NCI-H524 treated with DMSO at 0.1 percent for 48 hours (cell line): ENCODE measurements at places on chromosomes 1 and 21.

DNA sequence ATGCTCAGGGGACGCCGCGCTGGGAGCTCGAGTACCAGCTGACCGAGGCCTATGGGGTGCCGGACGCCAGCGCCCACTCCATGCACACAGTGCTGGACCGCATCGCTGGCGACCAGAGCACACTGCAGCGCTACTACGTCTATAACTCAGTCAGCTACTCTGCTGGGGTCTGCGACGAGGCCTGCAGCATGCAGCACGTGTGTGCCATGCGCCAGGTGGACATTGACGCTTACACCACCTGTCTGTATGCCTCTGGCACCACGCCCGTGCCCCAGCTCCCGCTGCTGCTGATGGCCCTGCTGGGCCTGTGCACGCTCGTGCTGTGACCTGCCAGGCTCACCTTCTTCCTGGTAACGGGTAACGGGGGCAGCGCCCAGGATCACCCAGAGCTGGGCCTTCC is 1.3 kb upstream of the XKR8 start:
- no peak for DNase-seq

GRCh38 chr1:153816283-153816889 is 41.2 kb downstream of the SLC27A3 start:
- DNase-seq = no peak

- no peak for DNase-seq
Measured at GRCh38 chr1:27689423-27690173, 17.6 kb upstream of the IFI6 start.

GRCh38 chr1:233406339-233406960 is 78.9 kb downstream of the MAP3K21 start:
- no peak for DNase-seq

- no peak for DNase-seq
Measured at GRCh38 chr1:21121764-21122471, 54.8 kb downstream of the EIF4G3 start.

- no peak for DNase-seq
Measured at GRCh38 chr1:116425987-116426386, 52.9 kb downstream of the ATP1A1 start.

DNA sequence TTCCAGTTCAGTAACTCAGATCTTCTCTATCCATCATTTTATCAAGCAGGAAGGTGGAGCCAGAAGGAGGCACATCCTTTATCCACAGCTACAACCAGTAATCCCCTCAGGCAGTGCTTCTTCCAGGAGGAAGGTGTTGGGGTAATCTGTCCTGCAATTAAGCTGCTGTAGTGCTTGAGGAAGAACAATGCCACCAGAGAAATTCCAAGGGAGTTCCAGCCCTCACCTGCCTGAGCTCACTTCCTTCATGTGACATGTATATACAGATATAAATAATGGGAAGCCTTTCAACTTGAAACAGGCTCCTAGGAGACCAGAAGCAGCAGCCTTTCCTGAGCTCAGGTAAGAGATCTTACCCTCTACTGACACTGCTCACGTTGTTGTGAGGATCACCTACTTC is 2.2 kb upstream of the IL20 start:
- no peak for DNase-seq

DNA sequence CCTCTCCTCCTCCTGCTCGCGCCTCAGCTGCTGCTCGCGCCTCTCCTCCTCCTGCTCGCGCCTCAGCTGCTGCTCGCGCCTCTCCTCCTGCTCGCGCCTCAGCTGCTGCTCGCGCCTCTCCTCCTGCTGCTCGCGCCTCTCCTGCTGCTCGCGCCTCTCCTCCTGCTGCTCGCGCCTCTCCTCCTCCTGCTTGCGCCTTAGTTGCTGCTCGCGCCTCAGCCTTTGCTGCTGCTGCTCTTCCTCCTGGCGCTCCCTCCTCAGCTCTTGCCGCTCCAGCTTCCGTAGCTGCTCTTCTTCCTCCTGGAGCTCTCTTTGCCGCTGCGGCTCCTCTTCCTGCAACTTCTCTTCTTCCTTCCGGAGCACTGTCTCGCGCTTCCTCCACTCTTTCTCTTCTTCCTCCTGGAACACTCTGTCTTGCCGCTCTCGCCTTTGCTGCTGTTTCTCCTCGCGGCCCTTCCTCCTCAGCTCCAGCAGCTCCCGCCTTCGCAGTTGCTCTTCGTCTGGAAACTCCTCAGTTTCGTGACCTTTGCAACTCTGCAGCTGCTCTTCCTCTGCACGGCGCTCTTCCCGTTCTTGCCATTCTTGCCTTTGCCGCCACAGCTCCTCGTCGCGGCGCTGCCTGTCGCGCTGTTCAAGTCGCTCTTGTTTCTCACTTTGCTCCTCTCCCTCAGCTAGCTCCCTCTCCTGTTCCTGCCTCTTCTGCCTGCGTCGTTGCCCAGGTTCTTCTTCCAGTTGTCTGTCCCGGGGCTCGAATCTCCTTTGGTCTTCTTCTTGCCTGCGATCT is 3.0 kb downstream of the TCHH start:
- DNase-seq = no peak

- no peak for DNase-seq
Measured at GRCh38 chr1:180169640-180170195, 15.0 kb downstream of the QSOX1 start.

- no peak for DNase-seq
Measured at GRCh38 chr1:14800500-14801076, 202.1 kb downstream of the KAZN start.

GRCh38 chr1:208100906-208101305 is 143.3 kb downstream of the PLXNA2 start:
- no peak for DNase-seq

DNA sequence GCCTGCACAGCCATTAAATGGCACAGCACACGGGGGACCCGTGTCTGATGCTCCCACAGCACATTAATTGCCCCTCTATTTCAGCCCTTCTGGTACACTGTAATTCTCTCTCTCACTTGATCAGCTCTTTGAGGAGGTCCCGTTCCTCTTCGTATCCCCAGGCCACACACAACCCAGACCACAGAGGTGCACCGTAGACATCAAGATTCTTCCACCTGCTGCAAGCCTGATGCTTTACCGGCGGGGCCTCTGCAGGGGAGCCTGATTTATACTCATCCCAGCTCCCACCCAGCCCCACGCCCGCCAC is 759 bp downstream of the SMYD3 start:
- DNase-seq = no peak

- DNase-seq = no peak
Measured at GRCh38 chr1:248805876-248806275, 19.8 kb downstream of the SH3BP5L start.

GRCh38 chr1:55987491-55988249 is 591.7 kb downstream of the PLPP3 start:
- no peak for DNase-seq

DNA sequence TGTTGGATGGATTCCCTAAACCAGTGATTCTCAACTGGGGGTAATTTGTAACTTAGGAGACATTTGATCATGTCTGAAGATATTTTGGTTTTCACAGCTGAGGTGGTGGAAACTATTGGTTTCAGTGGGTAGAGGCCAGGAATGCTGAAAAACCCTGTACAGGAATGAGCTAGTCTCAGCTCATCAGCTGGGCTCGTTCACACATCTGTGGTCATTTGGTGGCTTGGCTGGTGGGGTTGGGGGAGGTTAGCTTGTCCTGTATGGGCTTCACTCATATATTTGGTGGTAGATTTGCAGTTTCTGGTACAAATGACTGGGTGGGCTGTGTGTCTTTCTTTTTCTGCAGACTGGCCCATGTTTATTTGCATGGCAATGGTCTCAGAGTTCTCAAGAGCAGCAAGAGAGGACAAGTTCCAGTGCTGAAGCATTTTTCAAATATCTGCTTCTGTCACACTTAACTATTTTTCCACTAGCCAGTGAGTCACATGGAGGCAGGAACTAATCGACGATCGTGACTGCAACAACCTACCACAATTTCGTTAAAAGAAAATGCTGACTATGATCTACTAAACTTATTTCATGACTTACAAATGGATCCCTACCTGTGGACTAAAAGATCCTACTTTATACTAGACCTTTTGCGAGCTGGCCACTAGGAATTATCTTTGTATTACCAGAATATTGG is 321.7 kb upstream of the PLXNA2 start:
- DNase-seq = no peak
